ENCODE measurements at places on chromosomes 7 and 10.

GRCh38 chr7:78225534-78225933, 427.0 kb downstream of the PHTF2 start:
- no peak for DNase-seq

DNA sequence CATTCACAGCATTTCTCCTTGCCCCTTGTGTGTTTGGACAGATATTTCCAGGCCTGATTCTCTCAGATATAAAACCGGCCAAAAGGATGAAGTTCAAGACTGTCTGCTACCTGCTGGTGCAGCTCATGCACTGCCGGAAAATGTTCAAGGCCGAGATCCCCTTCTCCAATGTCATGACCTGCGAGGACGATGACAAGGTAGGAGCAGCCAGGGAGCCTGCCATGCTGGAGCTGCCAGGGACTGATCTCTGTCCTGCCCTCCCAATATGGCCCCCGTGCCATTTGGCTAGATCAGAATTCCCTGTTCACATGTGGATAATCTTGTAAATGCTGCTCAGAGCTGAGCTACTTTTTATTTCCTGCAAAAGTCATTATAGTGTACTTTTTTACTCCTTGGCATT, 87.8 kb downstream of the ADCY1 start:
- no peak for DNase-seq

DNA sequence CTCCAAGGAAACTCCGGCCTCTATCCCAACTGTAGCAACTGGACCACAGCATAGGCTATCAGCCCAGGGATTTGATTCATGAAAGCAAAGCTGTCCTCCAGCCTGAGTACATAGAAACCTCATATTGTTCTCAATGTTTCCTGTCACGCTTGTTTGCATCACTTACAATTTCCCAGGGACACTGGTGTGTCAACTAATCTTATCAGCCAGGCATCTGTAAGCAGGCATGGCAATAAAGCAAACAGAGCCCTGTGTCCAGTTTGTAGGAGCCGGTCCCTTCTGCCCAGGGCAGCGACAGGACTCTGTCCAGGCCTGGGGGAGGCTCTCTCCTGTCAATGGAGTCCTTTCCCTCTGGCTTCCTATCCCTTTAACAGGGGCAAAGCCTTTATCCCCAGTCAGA, 23.0 kb upstream of the CDHR3 start:
- peak; percentile 35 for DNase-seq

DNA sequence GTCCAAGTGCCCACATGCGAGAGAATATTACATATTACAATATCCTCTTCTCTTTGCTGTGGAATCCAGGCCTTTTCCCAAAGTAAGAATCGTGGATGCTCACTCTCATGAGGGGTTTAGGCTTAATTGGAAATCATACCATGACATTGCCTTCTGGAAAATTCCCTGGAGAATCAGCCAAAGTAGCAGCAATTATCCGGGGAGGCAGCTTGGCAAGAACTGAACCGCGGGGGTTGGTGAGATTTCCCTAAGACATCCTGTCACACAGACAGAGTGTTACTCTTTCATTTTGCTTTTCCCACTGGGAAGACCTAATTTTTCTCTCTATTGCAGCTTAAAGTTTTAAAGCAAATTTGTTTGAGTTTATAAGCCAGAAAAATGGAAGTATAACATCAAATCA, 463.6 kb upstream of the DPP6 start:
- DNase-seq: no peak

- DNase-seq: no peak
Measured at GRCh38 chr10:121500701-121501332, 97.4 kb downstream of the FGFR2 start.

DNA sequence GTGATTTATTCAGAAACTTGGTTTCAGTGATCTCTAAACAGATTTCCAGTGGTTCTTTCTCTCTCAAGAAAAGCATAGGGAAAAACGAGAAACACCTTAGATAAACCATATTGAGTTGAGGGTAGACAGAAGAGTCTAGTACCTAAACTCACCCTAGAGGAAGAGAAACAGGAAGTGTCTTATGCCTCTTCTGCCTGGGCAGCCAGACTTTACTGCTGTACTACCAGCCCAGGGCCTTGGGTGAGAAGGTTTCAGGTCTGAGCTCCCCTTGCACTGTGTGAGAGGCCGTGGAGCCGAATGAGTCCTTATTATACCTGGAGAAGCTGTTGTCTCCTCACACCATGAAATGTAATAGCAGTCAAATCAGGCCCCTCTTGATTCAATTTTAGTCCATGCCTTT, 18.2 kb downstream of the HIF1AN start:
- DNase-seq: no peak

- DNase-seq: no peak
Measured at GRCh38 chr10:5665373-5666007, 905 bp downstream of the ASB13 start.

Measured in NCI-H748 treated with DMSO at 0.1 percent for 48 hours (cell line).